Hindlimb muscle (tissue), 1 donor: ENCODE measurements at places on chromosomes 7 and 10.
A peak's percentile ranks its signal among the peaks of the same experiment; 100 is the strongest.

DNA sequence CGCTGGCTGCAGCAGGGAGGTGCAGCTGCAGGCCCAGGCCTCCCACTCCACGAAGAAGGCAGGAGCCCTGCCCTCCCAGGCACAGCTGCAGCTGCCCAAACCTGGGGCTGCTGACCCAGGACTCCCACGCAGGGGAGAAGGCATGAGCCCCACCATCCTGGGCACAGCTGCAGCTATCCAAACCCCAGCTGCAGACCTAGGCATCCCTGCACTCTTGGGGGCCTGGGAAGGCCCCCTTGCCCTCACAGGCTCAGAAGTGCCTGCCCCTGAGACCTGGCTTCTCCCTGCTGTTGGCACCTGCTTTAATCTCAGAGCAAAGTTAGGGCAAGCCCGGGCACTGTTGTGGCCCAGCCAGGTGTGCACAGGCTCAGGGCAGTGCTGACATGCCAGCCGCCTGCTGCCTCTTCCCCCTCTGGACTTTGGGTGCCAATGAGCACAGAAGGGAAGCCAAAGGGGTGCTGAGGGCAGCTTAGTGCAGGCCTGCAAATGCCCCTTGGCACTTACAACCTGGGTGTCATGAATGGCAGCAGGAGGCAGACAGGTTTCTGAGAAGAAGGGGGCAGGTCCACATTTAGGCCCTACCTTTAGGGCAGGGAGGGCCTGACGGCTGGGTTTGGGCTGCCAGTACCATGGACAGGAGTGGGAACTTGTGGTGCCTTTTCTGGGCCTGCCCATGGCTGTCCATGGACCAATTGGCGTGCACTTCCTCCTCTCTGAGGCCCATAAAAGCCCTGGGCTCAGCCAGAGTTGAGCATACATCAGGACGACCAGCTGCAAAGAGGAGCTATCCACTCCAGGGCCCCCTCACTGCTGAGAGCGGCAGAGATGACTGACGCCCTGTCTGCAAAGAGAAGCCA, 31.1 kb downstream of the CRTAC1 start:
- no peak for DNase-seq

- DNase-seq: no peak
Observed at GRCh38 chr7:105278973-105279687, 109.6 kb downstream of the SRPK2 start.

DNA sequence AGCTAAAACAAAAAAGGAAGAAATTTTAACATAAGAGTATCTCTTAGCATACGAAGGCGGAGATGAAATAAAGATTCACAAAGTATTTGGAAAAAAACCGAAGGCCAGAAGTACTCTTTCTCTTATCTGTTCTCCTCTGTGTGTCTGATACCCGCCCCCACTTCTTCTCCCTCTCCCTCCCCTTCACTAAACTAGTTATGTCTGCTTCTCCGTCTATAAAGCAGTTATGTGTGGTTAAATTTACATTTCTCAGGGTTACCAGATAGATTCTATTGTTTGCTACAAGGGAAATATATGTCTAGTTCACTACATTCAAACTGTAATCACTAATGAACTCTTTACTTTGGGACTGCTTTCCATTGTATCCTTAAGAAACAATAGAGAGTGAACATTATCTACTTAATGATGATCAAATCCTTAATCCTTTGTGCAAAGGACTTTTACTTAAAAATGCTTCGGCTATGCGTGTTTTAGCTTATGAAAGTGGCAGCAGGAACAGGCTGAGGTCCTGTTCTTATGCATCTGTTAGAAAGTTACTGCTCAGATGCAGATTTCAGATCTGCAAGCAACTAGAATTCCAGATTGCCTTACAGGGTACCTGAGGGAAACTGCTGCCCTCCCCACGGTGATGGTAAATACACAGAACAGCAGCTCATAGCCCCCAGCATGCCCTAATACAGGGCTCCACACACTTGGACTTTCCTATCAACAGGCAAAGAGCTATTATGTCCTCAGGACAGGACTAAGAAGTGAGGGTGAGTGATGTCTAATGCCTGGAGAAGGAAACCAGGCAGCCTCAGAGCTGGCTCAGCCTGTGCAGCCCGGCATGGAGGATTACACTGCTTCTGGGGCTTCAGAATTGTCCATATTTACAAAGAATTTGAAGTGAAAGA, 273.3 kb downstream of the FZD1 start:
- no peak for DNase-seq

GRCh38 chr7:120873401-120873800, 15.5 kb upstream of the TSPAN12 start:
- no peak for DNase-seq

GRCh38 chr10:126373147-126373546, 15.1 kb downstream of the ADAM12 start:
- peak; percentile 75 for DNase-seq
